ENCODE measurements at places on chromosomes 3 and 15. TPM values are rescaled to one million over a fixed set of nuclear protein-coding genes. Genes with fewer than 3 reads are reported as not detected.

The TLR9 gene
- total RNA-seq: not detected

The NR1I2 gene
- not detected for total RNA-seq

The DNAJA4 gene
- 3.2 TPM for total RNA-seq

The GOLGA6B gene
- not detected for total RNA-seq

The TGFBR2 gene
- 216 TPM for total RNA-seq

The SAMMSON gene
- not detected for total RNA-seq

The TM4SF18 gene
- total RNA-seq: 0.15 TPM

The RPL35A gene
- 427 TPM for total RNA-seq

The C3orf22 gene
- not detected for total RNA-seq

The TNNC1 gene
- total RNA-seq: 2.5 TPM

The RTP4 gene
- 1.6 TPM for total RNA-seq

The THOC7 gene
- 16.0 TPM for total RNA-seq

The MASP1 gene
- 20.2 TPM for total RNA-seq

The COL6A6 gene
- 0.08 TPM for total RNA-seq

The GPR156 gene
- total RNA-seq: 0.23 TPM
